GOT3 (cell line): ENCODE measurements at places on chromosomes 3 and 15.

DNA sequence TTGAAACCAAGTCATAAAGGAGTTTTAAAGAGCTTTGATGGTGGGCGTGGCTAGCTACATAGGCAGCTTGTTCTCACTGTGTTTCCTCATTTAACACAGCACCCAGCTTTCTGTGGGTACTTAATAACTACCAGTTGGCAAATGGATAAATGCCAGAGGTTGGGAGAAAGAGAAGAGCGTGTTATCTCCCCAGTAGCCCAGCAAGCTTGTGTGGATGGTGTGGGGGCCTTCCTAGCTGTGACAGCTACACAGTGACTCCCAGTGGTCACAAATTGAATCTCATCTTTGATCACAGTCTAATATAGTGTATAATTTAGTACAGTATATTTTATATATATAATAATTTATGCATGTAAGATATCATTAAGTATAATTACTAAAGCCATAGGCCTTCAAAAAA, 984.1 kb downstream of the EPHA3 start:
- DNase-seq: no peak

DNA sequence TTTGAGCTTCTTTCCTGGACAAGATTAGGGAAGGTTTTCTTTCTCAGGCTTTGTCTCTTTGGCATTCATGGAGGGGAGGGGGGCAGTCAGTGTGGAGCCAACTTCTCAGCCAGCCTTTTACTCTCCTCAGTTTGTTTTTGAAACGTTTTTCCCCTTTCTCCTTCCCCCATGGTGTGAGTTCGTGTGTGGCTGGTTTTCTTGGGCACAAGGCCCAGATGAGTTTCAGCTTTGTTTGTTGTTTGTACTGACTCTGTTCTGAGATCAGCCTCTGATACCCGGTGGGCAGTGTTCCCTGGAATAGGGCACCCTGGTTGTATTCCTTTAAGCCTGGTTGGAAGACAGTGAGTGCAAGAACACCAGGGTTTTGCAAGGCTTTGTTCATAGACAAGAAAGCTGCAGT, 168.2 kb upstream of the RARB start:
- DNase-seq: no peak

DNA sequence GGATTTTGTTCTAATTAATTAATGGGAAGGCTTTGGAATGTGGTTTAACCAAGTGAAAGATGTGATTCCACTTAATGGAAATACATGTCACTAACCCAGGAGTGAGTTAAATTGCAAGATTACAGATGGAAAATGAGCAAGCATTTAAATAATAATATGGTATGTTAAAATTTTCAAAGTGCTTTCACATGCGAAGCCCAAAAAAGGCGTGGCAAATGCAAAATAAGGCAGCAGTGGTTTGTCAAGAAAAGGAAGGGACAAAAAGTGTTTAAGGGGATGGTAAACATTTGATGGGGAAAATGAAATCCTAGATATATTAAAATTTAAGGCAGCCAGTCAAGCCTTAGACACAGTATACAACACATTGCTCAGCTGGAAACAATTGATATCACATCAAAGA, 2.9 kb downstream of the TICRR start:
- DNase-seq: no peak

GRCh38 chr3:194261581-194262063, 89.5 kb downstream of the CPN2 start:
- DNase-seq: no peak

DNA sequence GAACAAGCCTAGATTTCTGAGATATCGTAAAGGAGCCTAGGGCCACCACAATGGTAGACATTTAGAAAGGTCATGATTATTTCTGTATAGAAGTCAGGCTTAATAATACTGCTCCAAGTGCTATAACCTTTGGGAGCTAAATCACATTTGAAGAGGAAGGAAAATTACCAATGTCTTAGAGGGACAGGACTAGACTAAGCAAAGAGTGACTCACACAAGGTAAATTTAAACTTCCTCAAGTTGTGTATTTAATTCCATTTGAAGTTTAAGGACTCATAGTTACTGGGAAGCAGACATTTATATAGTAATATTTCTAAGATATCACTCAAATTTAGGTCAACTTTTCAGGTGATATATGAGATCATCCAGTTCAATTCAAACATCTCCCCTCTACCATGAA, 227.6 kb upstream of the MME start:
- DNase-seq: no peak

DNA sequence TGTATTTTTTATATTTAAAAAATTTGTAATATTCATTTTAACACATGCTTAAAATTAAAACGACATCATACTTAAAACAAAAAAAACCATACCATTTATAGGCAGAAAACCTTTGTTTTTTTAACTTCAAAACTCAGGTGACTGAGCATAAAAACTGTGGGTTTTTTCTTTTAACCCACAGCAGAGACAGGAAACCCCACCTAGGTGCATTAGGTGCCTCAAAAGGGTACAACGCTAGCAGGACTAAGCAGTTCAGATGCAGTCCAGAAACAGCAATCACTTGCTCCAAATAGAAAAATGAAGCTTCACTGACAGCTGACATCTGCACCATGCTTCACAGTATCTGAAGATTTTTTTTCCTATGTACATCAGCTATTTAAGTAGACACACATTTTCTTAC, 52.3 kb downstream of the GLB1 start:
- DNase-seq: no peak

DNA sequence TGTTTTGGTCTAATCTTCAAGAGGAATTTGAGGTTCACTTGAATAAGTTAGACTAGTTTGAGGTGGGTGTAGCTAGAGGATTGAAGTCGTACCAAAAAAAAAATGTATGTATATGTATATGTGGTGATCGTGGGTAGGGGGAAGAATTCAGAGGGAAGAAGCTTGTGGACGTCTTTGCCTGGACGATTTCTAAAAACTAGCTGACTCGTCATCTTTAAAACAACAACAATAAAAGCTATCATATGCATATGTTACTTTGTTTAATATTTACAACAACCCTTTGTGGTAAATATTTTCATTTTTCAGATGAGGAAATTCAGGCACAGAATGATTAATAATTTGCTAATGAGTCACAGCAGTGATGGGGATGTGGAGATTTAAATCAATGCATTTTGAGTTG, 18.1 kb downstream of the RNF111 start:
- no peak for DNase-seq

DNA sequence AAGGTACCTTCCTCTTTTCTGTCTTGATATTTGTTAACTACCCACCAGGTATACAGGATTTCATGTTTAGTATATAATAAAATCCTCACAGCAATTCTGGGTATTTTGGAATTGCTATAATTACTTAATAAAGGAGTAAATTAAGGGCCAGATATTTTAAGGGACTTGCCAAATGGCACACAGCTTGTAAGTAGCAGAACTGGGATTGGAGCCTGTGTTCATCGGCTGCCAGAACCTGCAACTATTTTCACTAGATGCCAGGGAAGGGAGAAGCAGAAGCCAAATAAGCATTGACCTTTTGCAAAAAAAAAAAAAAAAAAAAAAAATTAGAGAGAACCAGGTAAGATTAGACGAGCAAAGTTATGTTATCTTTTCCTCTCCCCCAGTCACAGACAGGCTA, 683.3 kb upstream of the CADM2 start:
- DNase-seq: no peak

DNA sequence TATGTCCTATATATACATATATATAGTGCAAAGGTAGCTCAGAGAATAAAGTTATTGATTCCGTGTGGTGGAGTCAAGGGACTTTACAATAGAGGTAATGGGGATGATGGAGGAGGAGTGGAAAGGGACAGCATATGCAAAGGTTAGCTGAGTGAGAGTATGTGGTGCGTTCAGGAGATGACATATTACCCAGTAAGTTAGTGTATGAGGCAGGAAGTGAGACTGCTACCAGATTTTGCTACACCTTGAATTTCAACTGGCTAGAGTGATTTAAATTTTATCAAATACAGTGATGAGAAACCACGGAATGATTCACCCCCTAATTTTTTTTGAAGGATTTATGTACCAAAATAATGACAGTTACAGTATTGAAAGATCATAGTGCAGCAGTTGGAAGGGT, 2.8 kb downstream of the ACTL6A start:
- DNase-seq: no peak

- DNase-seq: no peak
These were observed 398.3 kb downstream of the MFSD1 start for GRCh38 chr3:159200176-159200575.

GRCh38 chr3:123758081-123758564, 126.0 kb downstream of the MYLK start:
- peak; percentile 19 for DNase-seq

DNA sequence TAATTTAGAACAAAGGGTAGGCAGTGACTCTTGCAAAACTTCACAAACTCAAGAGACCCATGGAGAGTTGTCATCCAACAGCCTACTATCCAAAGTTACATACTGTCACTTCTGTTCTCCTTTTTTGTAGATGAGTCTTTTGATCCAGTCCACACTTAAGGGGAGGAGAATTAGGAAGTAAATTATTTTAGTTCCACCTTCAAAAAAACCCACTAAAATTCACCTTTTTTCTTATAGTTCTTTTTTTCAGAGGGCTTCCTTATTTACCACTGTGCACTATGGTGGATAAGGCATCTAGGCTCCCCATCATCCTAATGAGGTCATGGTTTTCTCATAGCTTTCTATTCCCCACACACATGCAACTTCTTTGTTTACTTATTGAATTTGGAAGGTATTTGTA, 8.6 kb upstream of the TCAIM start:
- no peak for DNase-seq

GRCh38 chr3:129560911-129561594, 18.1 kb downstream of the H1-8 start:
- DNase-seq: no peak

- peak; percentile 35 for DNase-seq
These were observed 256.5 kb downstream of the THRB start for GRCh38 chr3:24237971-24238706.

DNA sequence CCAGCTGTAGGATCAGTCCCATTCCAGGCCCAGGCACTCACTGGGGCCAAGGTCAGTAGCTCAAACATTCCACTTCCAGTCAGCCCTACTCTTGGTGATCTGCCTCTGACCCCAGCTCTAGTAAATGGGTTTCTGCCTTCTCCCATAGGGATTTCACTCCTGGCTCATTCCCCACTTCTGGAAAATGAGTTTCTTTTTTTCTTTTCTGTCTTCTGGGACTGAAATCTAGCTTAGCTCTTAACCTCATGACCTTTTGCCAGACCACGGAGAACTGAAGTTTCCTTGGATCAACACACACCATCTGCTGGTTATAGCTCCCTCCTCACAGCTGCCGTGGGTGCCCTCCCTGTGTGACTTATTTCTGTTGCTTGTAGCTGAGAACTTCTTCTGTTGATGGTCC, 21.3 kb downstream of the MME start:
- no peak for DNase-seq

GRCh38 chr15:29692527-29692926, 129.7 kb downstream of the TJP1 start:
- no peak for DNase-seq
